Spleen (tissue), 13 donors: ENCODE measurements at places on chromosomes 1 and 21. TPM values are rescaled to one million over a fixed set of nuclear protein-coding genes. Genes with fewer than 3 reads are reported as not detected.
A peak's percentile ranks its signal among the peaks of the same experiment; 100 is the strongest.

DNA sequence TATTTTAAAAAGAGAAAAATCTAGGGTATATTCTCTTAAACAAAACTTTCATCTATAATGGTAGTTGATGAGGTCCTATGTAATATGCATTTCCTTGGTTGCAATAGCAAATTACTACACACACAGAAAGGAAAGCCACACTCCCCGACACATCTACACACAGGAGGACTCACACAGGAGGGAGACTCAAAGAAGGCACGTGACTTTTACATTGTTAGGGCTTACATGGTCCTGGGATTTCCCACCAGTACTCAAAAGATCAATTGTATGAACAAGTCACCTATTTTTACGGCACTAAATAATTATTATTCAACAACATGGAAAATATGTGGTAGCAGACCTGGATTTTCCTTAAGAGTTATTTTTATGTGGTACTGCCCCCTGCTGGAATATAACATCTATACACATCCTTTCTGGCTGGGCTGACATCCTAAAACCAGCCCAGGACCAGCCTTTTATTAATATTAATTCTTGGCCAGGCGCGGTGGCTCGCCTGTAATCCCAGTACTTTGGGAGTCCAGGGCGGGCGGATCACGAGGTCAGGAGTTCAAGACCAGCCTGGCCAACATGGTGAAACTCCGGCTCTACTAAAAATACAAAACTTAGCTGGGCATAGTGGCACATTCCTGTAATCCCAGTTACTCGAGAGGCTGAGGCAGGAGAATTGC, 33.9 kb upstream of the LGALS8 start:
- no peaks in the 10 kb centered on the region for H3K4me1 ChIP-seq
- H3K4me3 ChIP-seq = no peak overlapping the region
- peak overlapping the region; percentile 61 for H3K27ac ChIP-seq
- H3K36me3 ChIP-seq = no peaks in the 10 kb centered on the region
- no peak for DNase-seq

DNA sequence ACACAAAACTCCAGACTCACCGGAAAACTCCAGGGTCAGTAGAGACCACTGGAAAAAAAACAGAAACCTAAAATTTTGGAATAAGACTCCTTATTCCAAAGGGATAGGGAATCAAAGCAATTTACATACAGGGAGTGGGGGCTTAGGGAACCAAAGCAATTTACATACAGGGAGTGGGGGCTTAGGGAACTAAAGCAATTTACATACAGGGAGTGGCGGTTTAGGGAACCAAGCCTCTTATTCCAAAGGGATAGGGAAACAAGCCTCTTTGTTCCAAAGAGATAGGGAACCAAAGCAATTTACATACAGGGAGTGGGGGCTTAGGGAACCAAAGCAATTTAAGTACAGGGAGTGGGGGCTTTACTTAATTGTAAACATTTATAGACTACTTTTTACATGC, 28.4 kb upstream of the TTLL7 start:
- H3K4me3 ChIP-seq = no peak overlapping the region
- no peak for DNase-seq
- no peak overlapping the region for H3K27ac ChIP-seq
- no peaks in the 10 kb centered on the region for H3K36me3 ChIP-seq
- no peaks in the 10 kb centered on the region for H3K4me1 ChIP-seq

Gene SERPINC1
- not detected for polyA plus RNA-seq

Gene AMY1B
- polyA plus RNA-seq = not detected

GRCh38 chr1:46469881-46470280, 19.8 kb upstream of the DMBX1 start:
- H3K4me1 ChIP-seq = peaks cover 20% of the 10 kb centered on the region
- no peak overlapping the region for H3K27ac ChIP-seq
- no peak overlapping the region for H3K4me3 ChIP-seq
- peaks cover 47% of the 10 kb centered on the region for H3K27me3 ChIP-seq

- H3K27me3 ChIP-seq = peaks cover 21% of the 10 kb centered on the region
- H3K36me3 ChIP-seq = no peaks in the 10 kb centered on the region
- H3K4me1 ChIP-seq = peaks cover 55% of the 10 kb centered on the region
- DNase-seq = peak; percentile 88
- H3K4me3 ChIP-seq = peak overlapping the region; percentile 49
These were observed 3.4 kb downstream of the ADGRB2 start for GRCh38 chr1:31760471-31761470.

DNA sequence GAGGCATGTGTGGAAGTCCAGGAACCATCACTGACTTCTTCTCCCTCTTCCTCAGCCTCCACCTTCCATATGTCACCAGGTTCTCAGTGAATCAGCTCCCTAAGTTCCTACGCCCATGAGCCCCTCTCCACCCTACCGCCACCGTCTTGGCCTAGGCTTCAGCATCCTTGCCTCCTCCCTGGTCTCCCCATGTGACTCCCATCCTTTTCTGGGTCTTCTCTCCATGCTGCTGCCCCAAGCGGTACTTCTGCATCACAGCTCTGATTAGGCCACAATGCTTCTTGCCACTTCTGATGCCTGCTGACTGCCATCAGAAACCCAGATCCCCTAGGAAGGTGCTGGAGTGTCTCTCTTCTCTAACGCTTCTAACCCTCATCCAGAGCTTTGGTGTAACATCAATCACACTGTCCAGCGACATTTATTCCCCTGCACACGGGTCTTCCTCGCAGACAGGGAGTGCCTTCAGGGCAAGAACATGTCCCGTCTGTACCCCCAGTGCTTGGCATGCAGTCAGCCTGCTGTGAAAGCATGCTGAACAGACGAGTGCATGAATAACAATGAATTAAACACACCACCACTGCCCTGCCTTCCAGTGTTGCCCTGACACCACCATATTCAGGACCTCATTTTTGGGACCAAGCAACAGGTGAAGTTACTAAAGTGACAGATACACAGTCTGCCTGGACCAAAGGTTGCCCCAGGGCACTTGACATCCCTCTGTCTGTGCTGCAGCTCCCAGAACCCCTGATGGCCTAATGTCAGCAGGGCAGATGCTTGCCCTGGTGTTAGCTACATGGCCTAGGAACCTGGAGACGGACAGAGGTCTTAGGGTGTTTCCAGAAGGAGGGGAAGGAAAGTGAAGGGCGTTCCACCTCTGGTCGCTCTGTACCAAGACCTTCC, 158.7 kb upstream of the EDN2 start:
- no peak overlapping the region for H3K27ac ChIP-seq
- no peaks in the 10 kb centered on the region for H3K36me3 ChIP-seq
- H3K4me1 ChIP-seq = no peaks in the 10 kb centered on the region
- no peaks in the 10 kb centered on the region for H3K27me3 ChIP-seq

- H3K4me3 ChIP-seq = peak overlapping the region; percentile 83
- peak overlapping the region; percentile 95 for H3K27ac ChIP-seq
- peak; percentile 91 for DNase-seq
- no peaks in the 10 kb centered on the region for H3K27me3 ChIP-seq
- peaks cover 71% of the 10 kb centered on the region for H3K4me1 ChIP-seq
These were observed 1.2 kb downstream of the MAPKAPK2 start for GRCh38 chr1:206685769-206686477.

DNA sequence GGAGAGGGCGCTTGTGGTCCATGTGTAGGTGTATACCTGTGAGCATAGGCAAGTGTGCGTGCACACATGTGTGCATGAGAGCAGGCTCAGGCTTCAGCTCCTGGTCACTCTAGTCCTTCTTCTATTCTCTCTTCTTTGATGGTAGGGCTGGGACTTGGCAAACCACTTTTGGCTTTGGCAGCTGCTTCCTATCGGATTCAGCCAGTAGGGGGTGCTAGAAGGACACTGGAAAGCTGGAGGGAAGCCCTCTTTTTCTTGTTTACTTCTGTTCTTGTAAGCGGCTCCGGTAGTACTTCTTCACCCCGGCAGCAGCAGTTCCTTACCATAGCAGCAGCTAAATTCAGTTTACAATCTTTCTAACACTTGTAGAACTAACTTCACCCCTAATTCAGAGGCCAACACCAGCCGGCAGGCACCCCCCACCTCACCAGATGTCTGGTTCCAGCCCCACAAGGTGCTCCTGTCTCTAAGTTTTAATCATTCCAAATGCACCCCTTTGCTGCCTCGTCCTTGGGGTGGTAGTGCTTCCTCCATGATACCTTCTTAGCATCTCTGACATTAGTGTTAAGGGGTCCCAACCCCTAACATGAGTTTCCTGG, 25.1 kb downstream of the NENF start:
- peaks cover 17% of the 10 kb centered on the region for H3K4me1 ChIP-seq
- peak; percentile 47 for DNase-seq
- no peak overlapping the region for H3K4me3 ChIP-seq
- no peaks in the 10 kb centered on the region for H3K27me3 ChIP-seq

DNA sequence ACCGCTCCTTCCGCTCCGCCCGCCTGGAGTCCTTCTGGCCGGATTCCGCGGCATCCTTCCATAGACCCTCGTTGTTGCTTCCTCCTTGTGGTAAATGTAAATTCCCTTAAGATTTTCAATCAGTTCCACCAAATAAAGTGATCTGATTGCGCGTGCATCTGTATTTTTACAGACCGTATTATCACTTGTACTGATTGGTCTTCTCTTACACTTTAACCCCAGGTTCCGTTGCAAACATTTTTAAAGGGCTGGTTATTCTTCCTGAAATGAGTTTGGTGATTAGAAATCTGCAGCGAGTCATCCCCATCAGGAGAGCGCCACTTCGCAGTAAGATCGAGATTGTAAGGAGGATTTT, 483 bp downstream of the YBEY start:
- peak overlapping the region; percentile 95 for H3K27ac ChIP-seq
- H3K36me3 ChIP-seq = peaks cover 29% of the 10 kb centered on the region
- H3K4me3 ChIP-seq = peak overlapping the region; percentile 91
- no peaks in the 10 kb centered on the region for H3K27me3 ChIP-seq
- peaks cover 39% of the 10 kb centered on the region for H3K4me1 ChIP-seq
- no peak for DNase-seq

DNA sequence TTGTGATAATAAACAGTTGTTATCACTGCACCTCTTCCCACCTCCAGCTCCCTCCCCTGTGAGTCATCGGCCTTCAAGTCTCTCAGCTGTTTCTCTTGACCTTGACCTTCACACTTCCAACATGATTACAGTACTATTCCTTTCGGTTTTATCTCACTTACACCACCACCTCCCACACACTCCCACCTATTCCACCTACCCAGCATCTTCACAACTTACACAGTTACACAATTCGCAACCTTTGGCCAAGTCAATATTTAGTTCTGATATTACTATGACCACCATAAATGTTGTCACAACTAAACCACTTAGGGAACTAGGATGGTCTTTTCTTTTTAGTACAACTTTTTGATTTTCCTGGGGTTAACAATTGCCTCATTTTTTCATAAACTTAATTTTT, 60.2 kb downstream of the RIPK4 start:
- no peak overlapping the region for H3K4me3 ChIP-seq
- no peak overlapping the region for H3K27ac ChIP-seq
- no peaks in the 10 kb centered on the region for H3K4me1 ChIP-seq
- peaks cover 77% of the 10 kb centered on the region for H3K27me3 ChIP-seq
- no peak for DNase-seq

- H3K36me3 ChIP-seq = no peaks in the 10 kb centered on the region
- H3K4me3 ChIP-seq = no peak overlapping the region
- DNase-seq = no peak
- H3K4me1 ChIP-seq = no peaks in the 10 kb centered on the region
- H3K27me3 ChIP-seq = no peaks in the 10 kb centered on the region
These were observed 18.9 kb downstream of the SPATA46 start for GRCh38 chr1:162357681-162358266.

- peak overlapping the region; percentile 97 for H3K27ac ChIP-seq
- peaks cover 44% of the 10 kb centered on the region for H3K4me1 ChIP-seq
- H3K4me3 ChIP-seq = peak overlapping the region; percentile 97
- H3K36me3 ChIP-seq = no peaks in the 10 kb centered on the region
- no peaks in the 10 kb centered on the region for H3K27me3 ChIP-seq
These were observed 1.0 kb upstream of the PRMT2 start for GRCh38 chr21:46634427-46634826.

Gene DCST1
- not detected for polyA plus RNA-seq

- H3K4me3 ChIP-seq = no peak overlapping the region
- H3K27ac ChIP-seq = no peak overlapping the region
- no peaks in the 10 kb centered on the region for H3K36me3 ChIP-seq
These were observed 89.0 kb upstream of the PPM1J start for GRCh38 chr1:112803906-112804762.

GRCh38 chr21:40243685-40244084, 376.4 kb downstream of the PCP4 start:
- H3K36me3 ChIP-seq = no peaks in the 10 kb centered on the region
- H3K27ac ChIP-seq = no peak overlapping the region
- H3K4me3 ChIP-seq = no peak overlapping the region

Gene CD58
- 9.7 TPM for polyA plus RNA-seq

DNA sequence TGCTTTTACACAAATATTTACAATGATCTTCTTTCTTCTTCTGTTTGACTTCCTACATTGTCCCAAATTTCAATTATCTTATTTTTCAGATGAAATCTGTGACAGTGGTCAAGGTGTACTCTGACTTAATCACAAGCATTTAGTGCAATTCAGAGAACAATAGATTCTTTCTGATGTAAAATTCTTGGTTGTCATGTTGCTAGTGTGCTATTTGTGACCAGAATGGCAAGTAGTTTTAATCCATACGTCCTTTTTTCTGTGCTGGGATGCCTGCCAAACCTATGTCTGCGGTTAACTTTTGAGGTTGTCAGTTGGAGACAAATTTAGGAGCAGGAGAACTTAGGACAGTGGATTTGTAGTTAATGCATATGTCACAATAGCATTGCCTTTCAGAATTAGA, 31.0 kb downstream of the NCAM2 start:
- H3K27me3 ChIP-seq = no peaks in the 10 kb centered on the region
- H3K4me1 ChIP-seq = no peaks in the 10 kb centered on the region
- DNase-seq = no peak
- no peak overlapping the region for H3K27ac ChIP-seq
- no peak overlapping the region for H3K4me3 ChIP-seq

GRCh38 chr1:193060406-193060805, 994 bp downstream of the RO60 start:
- H3K36me3 ChIP-seq = no peaks in the 10 kb centered on the region
- H3K27me3 ChIP-seq = no peaks in the 10 kb centered on the region
- peak overlapping the region; percentile 98 for H3K27ac ChIP-seq
- H3K4me1 ChIP-seq = peaks cover 81% of the 10 kb centered on the region
- H3K4me3 ChIP-seq = peak overlapping the region; percentile 66

DNA sequence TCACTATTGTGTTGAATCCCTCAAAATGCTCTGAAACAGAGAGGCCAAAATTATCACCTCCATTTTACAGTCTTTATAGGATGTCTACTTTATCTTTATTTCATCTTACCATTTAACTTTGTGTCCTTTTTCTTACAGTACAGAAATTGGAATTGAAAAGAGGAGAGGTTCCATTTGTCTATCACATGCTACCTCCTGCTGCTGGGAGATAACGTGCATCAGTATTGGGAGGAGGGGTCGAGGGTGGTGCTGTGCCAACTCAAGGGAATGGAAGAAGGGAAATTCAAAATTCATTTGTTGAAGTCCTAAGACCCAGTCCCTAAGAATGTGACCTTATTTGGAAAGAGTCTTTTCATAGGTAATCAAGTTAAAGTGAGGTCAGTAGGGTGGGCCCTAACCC, 85.3 kb downstream of the HHIPL2 start:
- no peak for DNase-seq
- H3K4me1 ChIP-seq = peaks cover 18% of the 10 kb centered on the region
- no peaks in the 10 kb centered on the region for H3K36me3 ChIP-seq

Gene S100A2
- polyA plus RNA-seq = 5.2 TPM
